NCI-H226 (cell line): ENCODE measurements at places on chromosomes 7 and 10.

- DNase-seq, result no peak
These were observed 141.6 kb downstream of the LRRC4 start for GRCh38 chr7:127889677-127890076.

DNA sequence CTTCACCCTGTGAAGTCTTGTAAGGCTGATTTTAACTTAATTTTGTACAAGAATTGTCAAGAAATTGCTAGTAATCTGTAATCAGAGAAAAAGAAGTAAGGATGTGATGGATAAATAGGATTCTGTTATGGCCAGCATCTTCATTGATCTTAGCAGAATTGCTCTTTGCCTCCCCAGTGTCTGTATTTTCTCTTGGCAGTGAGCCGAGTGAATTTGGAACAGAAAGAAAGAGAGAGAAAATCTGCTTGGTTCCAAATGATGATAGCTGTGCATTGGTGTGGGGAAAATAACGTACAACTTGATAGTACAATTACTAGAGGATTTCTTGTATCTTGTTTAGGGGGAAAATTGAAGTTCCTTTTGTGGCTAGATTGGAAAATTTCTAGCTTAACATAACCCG, 34.6 kb downstream of the VTI1A start:
- DNase-seq, result no peak

- DNase-seq, result no peak
These were observed 311.9 kb downstream of the HGF start for GRCh38 chr7:81457852-81458522.

DNA sequence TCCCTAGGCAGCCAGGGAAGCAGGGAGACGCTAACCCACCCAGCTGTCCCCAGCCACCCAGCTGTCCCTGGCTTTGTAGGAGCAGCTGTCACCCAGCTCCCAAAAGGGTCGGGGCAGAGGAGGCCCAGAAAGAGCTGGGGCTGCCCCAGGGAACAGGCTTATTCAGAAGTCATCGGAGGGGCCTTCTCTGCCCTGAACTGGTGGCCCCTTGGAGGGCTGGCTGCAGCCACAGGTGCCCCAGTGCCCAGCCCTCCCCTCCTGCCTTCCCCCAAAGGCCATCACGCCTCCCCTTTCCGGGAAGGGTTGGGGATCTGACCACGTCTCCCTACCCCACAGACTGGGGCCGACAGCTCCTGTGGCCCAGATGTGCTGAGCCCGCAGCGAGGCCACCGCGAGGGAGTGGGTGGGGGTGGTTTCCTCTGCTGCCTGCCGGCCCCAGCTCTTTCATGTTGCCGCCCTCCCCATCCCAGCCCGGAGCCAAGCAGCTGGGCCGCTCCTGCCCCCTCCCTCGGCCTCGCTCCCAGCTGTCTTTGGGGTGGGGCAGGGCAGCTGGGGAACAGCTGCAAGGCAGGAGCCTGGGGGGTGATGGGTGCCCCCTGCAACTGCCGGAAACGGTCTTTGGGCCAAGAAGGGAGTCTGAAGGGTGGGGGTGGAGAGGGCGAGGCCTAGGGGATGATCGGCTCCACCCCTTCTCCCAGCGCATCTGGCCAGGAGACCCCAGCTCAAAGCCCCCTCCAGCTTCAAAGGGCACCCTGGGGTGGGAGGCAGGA, 16.8 kb downstream of the TRIM8 start:
- no peak for DNase-seq

GRCh38 chr7:8226501-8226900, 35.5 kb downstream of the ICA1 start:
- no peak for DNase-seq

DNA sequence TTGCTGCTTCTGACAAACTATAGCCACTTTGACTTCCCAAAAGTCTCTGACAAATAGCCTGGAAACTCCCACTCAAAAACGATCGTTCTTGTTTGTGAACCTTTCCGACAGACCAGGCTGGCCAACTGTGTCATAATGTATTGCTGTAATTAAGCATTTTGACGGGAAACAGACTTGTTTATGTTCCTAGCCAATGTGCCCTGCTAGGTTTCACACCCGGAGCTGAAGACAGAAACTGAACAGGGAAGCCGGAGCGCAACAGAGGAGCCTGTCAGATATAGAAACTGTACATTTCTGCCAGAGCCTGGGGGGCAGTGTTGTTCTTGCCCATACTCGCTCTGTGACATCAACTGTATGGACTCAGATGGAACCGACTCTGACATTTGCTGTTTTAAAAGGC, 55.3 kb upstream of the C7orf33 start:
- DNase-seq, result no peak

GRCh38 chr10:105023211-105024111, 382.4 kb downstream of the SORCS3 start:
- no peak for DNase-seq

GRCh38 chr10:92010047-92010735, 86.6 kb downstream of the BTAF1 start:
- no peak for DNase-seq

- no peak for DNase-seq
These were observed 410.4 kb upstream of the FOXK1 start for GRCh38 chr7:4271716-4272015.

DNA sequence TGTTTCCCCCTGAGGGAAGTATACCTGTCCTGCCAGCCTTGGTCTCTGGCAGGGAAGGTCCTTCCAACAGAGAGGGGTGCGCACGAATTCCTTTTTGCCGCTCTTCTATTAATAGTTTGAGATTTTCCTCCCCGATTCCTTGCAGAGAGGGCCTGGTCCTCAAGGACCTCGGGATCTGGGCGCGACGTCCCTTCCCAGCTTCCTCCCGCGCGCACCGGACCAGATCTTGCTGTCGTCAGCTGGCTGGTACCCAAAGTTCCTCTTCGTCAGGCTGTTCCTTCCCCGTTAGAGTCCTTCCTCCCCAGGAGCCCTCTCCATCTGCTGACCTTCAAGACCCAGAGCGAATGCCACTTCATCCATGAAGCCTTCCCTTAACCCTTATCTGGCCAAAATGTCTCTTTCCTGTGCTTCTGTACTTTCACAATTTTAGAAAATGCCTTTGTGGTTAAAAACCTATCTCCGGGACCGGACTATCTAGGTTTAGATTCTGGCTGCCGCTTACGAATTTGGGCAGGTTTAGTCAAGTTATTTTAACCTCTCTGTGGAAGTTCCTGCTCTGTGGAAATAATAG, 851 bp upstream of the GOT1 start:
- peak; percentile 47 for DNase-seq

DNA sequence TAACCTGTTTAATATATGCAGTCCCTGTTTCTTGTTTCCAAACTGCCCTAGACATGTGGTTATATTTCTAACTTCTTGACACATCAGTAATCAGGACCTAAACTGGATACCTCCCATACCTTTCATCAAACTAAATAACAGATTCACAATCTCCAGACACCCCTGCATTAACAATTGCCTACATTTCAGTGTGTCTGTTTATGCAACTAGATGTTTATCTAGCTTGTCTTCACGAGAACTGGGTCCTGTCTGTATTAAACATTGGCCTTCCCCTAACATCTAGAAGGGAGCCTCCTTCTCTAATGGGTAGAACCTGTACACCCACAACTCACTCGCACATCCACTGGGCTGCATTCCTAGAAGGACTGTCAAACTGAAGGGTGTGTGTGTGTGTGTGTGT, 683.7 kb upstream of the FZD8 start:
- no peak for DNase-seq

DNA sequence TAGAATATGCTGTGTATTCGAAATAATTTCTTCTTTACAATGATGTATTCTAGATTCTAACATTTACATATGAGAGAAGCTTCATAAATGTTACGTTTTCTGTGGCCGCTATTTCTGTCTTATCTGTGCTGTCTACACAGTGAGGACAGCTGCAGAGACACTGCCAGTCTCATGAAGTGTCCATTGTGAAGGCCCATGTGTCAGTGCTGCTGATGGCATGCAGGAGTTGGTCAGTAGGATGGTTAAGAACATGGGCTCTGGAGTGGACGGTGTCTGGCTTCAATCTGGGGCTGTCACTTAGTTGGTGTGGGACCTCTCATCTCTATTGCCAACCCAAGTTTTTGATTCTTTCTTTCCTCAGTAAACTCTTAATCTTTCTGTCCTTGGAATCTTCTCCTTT, 137.3 kb downstream of the SDK1 start:
- no peak for DNase-seq

DNA sequence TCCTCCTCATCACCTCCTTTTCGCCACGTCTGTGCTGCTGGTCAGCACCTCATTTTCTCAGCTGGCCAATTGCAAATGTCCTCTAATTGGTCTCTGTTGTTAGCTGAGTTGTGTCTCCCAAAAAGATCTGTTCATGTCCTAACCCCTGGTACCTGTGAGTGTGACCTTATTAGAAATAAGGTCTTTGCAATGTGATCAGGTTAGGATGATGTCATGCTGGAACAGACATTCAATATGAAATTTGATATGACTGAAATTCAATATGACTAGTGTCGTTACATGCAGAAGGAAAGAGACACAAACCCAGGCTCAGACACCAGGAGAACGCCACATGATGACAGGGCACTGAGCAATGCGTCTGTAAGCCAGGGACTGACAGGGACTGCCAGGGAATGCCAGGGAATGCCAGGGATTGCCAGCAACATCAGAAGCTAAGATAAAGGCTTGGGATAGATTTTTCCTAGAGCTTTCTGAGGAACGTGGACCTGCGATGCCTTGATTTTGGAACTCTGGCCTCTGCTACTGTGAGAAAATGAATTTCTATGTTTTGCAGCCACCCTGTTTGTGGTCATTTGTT, 77.5 kb upstream of the CXCL12 start:
- no peak for DNase-seq

GRCh38 chr7:68321076-68321639, 1277.1 kb upstream of the AUTS2 start:
- DNase-seq, result peak; percentile 55

- peak; percentile 12 for DNase-seq
These were observed 82.2 kb downstream of the ZNRF2 start for GRCh38 chr7:30366606-30367005.

DNA sequence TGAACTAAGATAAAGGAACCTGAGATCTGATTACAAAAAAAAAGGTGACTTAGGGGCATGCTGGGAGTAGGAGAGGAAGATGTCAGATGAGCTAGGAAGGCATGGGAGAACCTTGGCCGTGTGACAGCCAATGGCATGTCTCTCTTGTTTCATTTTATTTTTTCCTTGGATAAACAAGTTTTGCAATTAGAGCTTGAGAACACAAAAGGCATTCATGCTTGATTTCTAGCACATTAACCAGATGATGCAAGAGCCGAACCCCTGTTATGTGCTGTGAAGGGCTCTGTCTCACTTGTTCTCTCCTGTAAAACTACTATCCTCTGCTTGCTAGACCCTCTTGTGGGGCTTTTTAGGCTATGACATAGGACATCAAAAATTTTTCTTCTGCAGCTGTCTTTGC, 134.3 kb upstream of the ASAH2 start:
- DNase-seq, result no peak

GRCh38 chr10:88127269-88127668, 263.8 kb downstream of the PTEN start:
- DNase-seq, result no peak

GRCh38 chr7:80934321-80934720, 15.5 kb upstream of the SEMA3C start:
- peak; percentile 28 for DNase-seq

GRCh38 chr10:52208365-52208764, 105.7 kb upstream of the DKK1 start:
- DNase-seq, result no peak

DNA sequence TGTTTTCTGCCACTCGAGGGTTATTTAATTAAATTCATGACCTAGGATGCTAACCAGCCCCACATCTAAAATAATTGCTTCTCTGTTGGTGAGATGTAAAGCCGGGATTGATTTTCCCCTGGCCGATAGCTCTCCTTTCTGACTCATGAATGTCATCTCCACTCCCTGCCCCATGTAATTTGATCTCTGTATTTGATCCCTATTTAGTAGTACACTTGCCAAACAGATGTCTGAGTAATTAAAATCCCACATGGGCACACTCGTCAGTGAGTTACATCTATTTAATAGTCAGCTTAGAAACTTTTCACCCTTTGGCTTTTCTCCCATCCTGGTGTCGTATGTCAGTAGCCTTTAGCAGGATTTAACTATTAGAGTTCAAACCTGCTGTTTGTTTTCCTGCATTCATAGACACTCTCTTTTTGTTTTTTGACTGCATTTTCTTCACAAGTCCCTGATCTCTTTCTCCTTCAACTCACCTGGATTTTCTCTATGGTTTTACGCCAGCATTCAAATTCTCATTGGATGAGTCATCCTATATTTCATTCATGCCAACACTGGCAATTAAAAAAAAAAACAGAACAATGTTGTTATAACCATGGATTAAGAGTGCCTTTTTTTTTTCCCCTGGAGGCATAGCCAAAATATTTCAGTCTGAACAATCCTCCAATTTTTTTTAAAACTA, 82.7 kb downstream of the SPAG6 start:
- peak; percentile 65 for DNase-seq

GRCh38 chr10:4982764-4983226, 19.6 kb downstream of the AKR1C1 start:
- no peak for DNase-seq

- no peak for DNase-seq
These were observed 56.7 kb upstream of the GTF2IRD1 start for GRCh38 chr7:74396993-74397392.

DNA sequence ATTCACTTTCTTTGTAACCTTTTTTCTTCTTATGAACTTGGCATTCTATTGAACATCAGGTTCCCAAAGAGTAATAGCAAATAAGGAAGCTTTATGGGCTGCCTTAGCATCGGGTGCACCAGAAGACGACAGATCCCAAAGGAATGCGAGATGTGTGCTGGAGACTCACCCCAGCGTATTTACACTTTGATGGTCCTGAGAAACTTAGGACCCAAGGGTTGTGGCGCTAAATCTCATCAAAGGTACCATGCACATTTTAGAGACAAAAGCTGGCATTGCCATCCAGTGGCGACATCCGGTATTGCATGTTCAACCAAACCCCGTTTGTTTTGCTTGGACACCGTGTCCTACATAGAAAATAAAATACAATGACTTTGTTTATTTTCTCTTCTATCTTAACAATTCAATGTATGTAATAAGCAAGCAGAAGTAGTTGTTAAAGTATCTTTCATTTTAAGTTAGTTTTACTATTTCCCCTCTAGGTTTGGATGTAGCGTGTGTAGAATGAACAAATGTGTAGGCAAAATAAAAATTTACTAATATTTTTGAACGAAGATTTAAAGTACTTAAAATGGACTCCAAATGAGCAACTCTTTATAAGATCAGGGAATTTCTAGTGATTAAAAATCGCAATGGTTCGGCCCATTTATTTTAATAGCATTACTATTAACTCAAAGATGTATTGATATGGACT, 1154.8 kb downstream of the GATA3 start:
- DNase-seq, result peak; percentile 31

DNA sequence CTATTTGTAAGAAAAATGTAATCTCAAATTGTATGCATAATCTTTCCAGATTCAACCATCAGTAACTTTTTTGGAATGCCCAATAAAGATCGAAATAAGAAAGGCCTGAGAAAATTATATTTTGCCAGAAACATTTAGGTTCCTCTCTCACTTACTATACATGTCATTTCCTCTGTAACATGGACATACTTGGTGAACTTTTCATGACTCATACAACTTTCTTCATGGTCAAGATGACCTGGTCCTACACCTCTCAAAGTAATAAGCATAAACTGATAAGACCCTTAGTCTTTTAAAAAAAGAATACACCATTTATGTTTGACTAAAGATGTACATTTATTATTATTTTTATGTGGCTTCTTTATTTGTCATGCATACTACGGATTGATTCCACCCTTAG, 125.3 kb downstream of the REEP3 start:
- DNase-seq, result no peak
